ENCODE measurements at places on chromosomes 4 and X.

GRCh38 chr4:49044270-49044669 is 58.2 kb downstream of the CWH43 start:
- DNase-seq: no peak

GRCh38 chr4:128241981-128242380 is 45.6 kb downstream of the PGRMC2 start:
- DNase-seq: no peak

GRCh38 chrX:134658002-134658759 is at the start of gene PLAC1:
PLAC1 (minus strand) TSS chrX:134658471; CDS start chrX:134566682, 91,789 bp downstream.
- DNase-seq: no peak

- no peak for DNase-seq
Measured at GRCh38 chrX:64313624-64314023, 81.6 kb downstream of the MTMR8 start.

- no peak for DNase-seq
Measured at GRCh38 chr4:600850-601515, 24.4 kb upstream of the PDE6B start.

GRCh38 chr4:4344915-4345527 is 41.9 kb upstream of the NSG1 start:
- DNase-seq: no peak

DNA sequence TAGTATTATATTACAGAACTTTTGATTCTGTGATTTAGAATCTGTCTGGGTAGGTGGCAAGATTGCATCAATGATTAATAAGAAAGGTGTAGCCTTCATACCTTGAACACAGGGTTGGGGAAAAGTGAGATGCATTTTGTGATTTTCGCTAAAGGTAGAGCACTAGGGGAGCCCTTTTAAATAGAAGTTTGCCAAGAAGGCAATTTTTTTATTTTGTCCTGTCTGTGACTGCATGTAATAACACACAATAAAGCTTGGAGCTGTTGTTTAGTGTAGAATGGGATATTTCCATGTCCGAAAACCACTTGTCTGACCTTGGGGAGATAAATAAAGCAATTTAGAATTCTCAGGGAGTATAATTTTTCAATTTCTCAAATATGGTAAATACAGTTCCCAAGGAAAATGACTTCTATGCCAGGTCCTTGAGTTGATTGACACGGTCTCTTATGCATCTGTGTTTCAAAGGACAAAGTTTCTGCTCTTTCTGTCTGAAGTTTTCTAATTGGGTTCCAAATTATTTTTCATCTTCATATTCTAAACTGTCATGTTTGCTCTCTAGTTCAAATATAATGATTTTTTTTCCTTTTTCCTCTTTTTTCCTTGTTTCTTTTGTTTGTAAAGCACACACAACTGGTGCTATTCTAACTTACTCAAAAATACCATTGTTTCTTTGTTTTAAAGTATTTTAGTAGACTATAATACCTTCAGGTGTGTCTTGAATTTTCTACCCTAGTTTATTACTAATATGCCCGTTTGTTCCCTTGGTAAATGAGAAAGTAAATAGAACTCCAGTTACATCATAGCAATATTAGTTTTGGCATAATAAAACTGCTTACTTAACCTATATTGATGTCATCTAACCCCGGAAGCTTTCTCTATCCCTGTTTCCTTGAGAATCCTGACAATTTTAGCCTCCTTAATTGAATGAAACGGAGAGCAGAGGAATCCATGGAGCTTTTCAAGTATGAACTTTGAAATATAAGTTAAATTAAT is 87.8 kb upstream of the BMPR1B start:
- DNase-seq: no peak

- no peak for DNase-seq
Measured at GRCh38 chr4:186216465-186217024, 10.8 kb upstream of the KLKB1 start.

GRCh38 chr4:137509855-137510282 is 22.4 kb downstream of the PCDH18 start:
- no peak for DNase-seq

GRCh38 chr4:121696170-121696580 is 605 bp downstream of the ANXA5 start:
- DNase-seq: peak; percentile 72

DNA sequence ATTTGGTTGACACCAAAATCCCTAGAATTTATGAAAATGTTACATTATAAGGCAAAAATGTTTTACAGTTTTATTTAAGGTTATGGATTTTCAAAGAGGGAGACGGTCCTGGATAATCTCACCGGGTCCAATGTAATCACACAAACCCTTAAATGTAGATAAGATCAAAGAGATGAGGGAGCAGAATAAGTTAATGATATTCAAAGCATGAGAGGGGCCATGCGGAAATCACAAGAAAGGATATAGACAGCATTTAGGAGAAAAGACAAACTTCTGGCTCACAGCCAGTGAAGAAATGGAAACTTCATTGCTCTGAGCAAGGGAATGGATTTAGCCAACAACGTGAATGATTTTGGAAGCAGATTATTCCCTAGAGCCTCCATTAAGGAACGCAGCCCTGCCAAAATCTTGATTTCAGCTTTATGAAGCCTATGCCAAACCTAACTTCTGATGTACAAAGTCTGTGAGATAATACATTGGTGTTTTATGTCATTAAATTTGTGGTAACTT is 684.4 kb upstream of the GNPDA2 start:
- no peak for DNase-seq

DNA sequence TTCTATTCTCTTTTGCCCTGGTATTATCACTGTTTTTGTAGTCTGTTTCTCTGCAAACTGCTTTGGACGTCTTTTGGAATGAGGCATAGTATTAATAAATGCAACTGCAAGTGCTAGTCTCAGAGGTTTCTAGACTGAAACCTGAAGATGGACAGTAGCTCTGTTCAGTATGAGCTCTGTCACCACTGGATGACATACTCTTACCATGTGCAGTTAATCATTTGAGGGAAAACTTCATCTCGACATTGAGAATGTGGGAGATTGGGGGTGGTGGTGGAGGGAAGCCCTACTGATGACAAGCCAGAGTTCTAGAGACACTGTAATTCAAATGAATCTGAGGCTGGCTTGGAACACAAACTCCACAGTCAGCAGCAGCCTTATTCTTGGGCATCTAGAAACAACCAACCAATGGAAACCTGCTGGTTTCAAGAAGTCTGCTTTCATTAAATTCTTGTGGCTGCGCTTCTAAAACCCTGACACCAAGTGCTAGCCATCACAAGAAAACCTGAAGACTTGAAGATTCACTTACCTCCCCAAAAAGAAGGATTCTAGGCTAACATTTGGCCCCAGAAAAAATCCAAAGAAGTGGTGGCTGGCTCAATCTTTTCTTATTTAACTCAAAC is 161.7 kb downstream of the RASL11B start:
- no peak for DNase-seq

- no peak for DNase-seq
Measured at GRCh38 chrX:66053414-66053813, 13.5 kb upstream of the VSIG4 start.

DNA sequence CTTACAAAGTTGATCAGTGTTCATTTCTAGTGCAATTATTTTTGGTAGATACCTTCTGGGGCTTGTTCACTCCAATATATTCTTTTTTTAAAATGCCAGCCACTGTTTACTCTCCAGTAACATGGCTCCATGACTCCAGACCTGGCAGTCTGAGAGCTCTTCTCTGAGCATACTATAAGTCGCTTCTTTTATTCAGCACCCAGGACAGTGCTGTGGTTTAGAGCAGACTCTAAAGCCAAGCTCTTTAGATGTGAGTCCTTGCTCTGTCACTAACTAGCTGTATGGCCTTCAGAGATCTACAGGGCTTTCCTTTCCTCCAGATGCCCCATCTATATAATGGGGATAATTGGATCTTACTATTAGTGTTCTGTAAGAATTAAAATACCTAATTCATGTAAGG is 200.2 kb upstream of the FAM241A start:
- DNase-seq: no peak

DNA sequence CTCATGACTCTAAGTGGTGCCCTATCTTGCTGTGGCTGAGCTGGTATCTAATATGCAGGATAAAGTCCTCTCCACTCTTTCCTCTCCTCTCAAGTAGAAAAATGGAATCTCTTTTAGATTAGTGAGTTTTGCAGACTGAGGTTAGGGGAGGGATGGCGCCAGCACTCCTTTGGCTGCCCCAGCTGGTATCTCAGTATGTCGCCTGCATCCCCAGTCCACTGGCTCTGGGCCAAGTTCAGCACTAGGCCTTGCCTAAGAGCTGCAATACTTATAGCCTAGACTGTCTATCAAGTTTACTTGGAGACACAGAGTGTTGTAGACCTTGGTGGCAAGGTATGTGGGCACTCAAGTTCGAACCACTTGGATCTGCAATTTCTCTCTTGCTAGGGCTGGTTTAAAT is 351.3 kb downstream of the NAP1L3 start:
- no peak for DNase-seq

- no peak for DNase-seq
Measured at GRCh38 chr4:152014280-152014679, 253.5 kb upstream of the GATB start.

DNA sequence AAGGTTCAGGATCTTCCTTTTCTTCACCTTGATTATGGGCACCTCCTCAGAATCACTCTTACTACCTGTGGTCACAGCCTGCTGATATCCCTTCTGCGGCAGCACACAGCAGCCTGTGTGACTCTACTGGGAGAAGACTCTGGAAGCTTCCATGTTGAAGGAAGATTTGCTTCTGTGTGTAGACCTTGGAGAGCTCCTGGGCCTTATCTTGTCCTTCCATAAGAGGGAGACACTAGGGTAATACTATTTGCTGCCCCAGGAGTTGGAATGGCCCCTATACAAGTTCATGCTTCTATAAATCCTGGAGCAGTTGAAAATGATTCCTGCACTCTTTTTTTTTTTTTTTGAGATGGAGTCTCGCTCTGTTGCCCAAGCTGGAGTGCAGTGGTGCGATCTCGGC is 10.2 kb upstream of the SUPT20HL1 start:
- no peak for DNase-seq

All from pancreas (tissue), 10 donors.